ENCODE measurements at places on chromosomes 16 and 17. TPM values are rescaled to one million over a fixed set of nuclear protein-coding genes. Genes with fewer than 3 reads are reported as not detected.

DNA sequence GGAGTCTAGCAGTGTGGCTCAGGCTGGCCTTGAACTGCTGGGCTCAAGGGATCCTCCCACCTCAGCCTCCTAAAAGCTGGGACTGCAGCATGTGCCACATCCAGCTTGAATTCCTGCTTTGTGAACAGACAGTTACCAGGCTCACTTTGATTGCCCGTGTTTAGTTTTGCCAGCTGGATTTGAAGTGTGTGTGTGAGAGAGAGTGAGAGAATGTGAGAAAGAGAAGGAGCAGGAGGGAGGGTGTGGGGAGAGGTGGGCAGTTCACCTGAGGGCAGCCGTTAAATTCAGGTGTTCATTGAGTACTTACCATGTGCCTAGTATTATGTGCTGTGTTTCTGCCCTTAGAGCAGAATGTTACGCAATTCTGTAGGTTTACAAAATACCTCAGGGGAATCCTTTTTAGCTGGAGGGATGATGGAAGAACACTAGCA lies 4.7 kb downstream of the DUSP14 start:
- no peak for DNase-seq

Gene C1QTNF8
- not detected for total RNA-seq

Gene RAC3
- total RNA-seq = 46.8 TPM

Gene TIMP2
- 62.5 TPM for total RNA-seq
